ENCODE measurements at places on chromosomes 6 and 20.
A peak's percentile ranks its signal among the peaks of the same experiment; 100 is the strongest.

GRCh38 chr20:62040381-62040922 lies 25.2 kb downstream of the TAF4 start:
- no peaks in the 10 kb centered on the region for H3K36me3 ChIP-seq
- no peak for DNase-seq
- H3K27ac ChIP-seq = no peak overlapping the region
- H3K4me3 ChIP-seq = no peak overlapping the region

DNA sequence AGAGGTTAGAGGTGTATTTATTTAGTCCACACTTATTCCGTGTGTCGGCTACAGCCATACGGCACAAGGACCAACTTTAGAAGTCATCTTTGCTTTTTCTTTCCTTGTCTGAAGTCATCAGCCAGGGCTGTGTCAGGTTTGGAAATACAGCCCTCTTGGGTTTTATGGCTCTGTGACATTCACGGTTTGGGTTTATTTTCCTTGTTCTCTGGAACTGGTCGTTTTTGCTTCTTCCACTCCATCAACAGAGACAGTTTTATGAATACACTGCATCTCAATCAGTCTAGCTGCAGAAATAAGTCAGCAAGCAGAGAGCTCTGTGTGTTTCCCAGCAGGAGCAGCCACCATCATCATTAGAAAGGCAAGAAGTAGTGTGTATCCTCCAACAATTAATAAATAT lies 132.5 kb downstream of the TBC1D7 start:
- H3K4me1 ChIP-seq = no peaks in the 10 kb centered on the region
- no peaks in the 10 kb centered on the region for H3K36me3 ChIP-seq
- no peak overlapping the region for H3K4me3 ChIP-seq
- no peak for DNase-seq
- no peak overlapping the region for H3K27ac ChIP-seq

DNA sequence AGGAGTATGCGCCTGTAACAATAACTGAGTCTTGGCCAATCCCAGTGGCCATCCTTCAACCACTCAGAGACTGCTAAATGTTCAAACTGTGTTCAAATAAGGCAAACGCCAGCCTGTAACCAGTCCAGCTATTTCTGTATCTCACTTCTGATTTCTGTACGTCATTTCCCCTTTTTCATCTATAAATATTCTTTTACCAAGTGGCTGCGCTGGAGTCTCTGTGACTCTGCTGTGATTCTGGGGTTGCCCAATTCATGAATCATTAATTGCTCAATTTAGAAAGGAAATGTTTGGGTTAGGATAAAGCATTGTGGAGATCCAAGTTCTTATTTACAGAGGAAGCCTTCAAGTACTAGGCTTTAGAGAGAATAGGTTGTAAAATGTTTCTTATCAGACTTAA lies 89.8 kb upstream of the UST start:
- H3K27me3 ChIP-seq = no peaks in the 10 kb centered on the region
- peak overlapping the region; percentile 13 for H3K27ac ChIP-seq
- H3K4me3 ChIP-seq = no peak overlapping the region
- H3K4me1 ChIP-seq = no peaks in the 10 kb centered on the region

DNA sequence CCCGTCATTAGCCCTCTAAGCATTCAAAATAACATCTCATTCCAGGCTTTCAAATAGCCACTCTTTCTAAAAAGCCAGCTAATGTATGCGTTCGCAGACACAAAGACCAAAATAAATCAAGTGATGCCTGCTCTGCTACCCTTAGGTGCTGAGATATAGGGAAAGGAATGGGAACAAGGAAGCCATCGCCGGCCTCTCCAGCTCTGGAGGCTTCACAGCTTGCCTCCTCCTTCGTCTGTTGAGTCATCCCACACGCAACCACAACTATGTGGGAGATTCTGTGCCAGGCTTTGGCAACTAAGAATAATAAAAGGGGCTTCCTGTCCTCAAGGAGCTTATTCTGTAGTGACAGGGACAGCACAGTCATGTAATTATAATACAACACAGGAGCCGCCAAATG lies 27.3 kb upstream of the SLC22A23 start:
- peak; percentile 86 for DNase-seq
- no peak overlapping the region for H3K4me3 ChIP-seq
- no peak overlapping the region for H3K27ac ChIP-seq
- no peaks in the 10 kb centered on the region for H3K4me1 ChIP-seq
- no peaks in the 10 kb centered on the region for H3K36me3 ChIP-seq

GRCh38 chr6:94668876-94669275 lies 908.5 kb upstream of the MANEA start:
- no peaks in the 10 kb centered on the region for H3K27me3 ChIP-seq
- H3K4me3 ChIP-seq = no peak overlapping the region
- no peak overlapping the region for H3K27ac ChIP-seq
- no peak for DNase-seq
- no peaks in the 10 kb centered on the region for H3K4me1 ChIP-seq

GRCh38 chr20:50930139-50930975 lies 880 bp downstream of the ADNP start:
- H3K4me3 ChIP-seq = peak overlapping the region; percentile 89
- peak overlapping the region; percentile 91 for H3K27ac ChIP-seq
- peaks cover 7% of the 10 kb centered on the region for H3K36me3 ChIP-seq
- DNase-seq = no peak
- H3K27me3 ChIP-seq = no peaks in the 10 kb centered on the region

GRCh38 chr20:25468126-25469075 lies 60.9 kb downstream of the GINS1 start:
- H3K36me3 ChIP-seq = no peaks in the 10 kb centered on the region
- no peaks in the 10 kb centered on the region for H3K27me3 ChIP-seq
- no peaks in the 10 kb centered on the region for H3K4me1 ChIP-seq
- no peak for DNase-seq
- H3K27ac ChIP-seq = no peak overlapping the region

DNA sequence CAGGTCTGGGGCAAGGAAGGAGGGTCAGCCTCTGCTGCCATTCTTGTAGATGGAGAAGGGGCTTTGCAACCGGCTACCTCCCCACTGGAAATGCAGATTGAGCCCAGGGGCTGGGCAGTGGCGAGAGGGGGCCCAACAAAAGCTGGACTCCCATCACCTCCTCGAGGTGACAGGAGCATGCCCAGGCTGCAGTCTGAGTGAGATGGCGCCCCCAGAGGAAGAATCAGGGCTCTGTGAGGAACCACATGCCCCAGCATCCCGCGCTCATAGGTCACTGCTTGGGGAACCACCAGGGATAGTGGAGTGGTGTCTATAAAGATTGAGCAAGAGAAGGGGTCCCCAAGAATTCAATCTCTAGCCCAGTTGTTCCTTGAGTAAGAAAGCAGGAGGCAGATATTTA lies 31.6 kb upstream of the NEDD9 start:
- no peaks in the 10 kb centered on the region for H3K27me3 ChIP-seq
- no peak overlapping the region for H3K27ac ChIP-seq
- no peak for DNase-seq
- no peaks in the 10 kb centered on the region for H3K36me3 ChIP-seq

GRCh38 chr6:36851626-36852025 lies 12.4 kb upstream of the CPNE5 start:
- H3K4me1 ChIP-seq = peaks cover 12% of the 10 kb centered on the region
- no peak overlapping the region for H3K4me3 ChIP-seq
- peak overlapping the region; percentile 26 for H3K27ac ChIP-seq
- H3K27me3 ChIP-seq = no peaks in the 10 kb centered on the region
- H3K36me3 ChIP-seq = peaks cover 2% of the 10 kb centered on the region
- DNase-seq = no peak

DNA sequence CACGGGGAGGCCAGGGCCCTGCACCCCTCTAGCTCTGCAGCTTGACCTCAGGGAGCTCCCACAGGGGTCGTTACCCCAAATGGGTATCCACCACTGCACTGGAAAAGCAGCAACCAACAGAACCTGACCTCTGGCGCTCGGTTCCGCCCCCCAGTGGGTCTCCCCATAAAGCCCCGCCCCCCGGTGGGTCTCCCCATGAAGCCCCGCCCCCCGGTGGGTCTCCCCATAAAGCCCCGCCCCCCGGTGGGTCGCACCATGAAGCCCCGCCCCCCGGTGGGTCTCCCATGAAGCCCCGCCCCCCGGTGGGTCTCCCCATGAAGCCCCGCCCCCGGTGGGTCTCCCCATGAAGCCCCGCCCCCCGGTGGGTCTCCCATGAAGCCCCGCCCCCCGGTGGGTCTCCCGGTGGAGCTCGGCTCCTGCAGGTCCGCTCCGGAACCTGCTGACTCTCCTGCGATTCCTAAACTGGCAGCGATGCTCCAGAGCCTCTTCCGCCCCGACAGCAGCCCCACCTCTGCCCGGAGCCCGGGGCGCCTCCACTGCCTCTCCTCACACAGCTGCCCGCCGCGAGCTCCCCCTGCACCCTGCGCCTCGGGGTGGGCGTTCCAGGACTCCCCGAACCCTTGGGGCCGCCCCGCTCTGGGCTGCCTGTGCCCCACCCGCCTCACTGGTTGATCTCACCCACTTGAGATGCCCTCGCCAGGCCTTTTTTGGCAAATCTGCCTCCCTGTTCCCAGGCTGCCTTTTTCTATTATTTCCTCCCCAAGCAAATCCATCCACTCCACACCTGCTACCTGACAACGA lies 12.1 kb downstream of the SLC2A4RG start:
- no peaks in the 10 kb centered on the region for H3K36me3 ChIP-seq
- no peak overlapping the region for H3K27ac ChIP-seq
- no peaks in the 10 kb centered on the region for H3K4me1 ChIP-seq
- no peak for DNase-seq
- no peak overlapping the region for H3K4me3 ChIP-seq

DNA sequence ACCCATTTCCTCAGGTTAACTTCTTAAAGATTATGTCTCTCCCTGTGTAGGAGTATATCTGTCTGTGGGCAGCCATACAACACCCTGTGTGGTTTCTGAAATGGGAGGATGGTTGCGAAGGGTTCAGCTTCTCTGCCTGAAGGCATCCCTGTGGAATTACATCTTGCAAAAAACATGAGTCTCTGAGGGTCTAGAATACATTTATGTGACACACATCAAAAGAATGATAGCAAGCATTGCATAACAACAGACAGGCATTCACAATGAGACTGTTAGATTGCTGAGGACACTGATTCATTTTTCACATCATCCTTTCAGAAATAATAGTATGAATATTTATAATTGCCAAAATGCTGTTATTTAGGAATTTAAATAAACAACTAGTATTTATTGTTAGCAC lies 670.9 kb downstream of the HTR1B start:
- no peaks in the 10 kb centered on the region for H3K36me3 ChIP-seq
- DNase-seq = no peak
- no peaks in the 10 kb centered on the region for H3K27me3 ChIP-seq
